ENCODE measurements at places on chromosomes 12 and 14. TPM values are rescaled to one million over a fixed set of nuclear protein-coding genes. Genes with fewer than 3 reads are reported as not detected.

Gene PUS7L
- 17.4 TPM for total RNA-seq

Gene SIX6
- not detected for total RNA-seq

Gene IQSEC3
- total RNA-seq, result not detected

DNA sequence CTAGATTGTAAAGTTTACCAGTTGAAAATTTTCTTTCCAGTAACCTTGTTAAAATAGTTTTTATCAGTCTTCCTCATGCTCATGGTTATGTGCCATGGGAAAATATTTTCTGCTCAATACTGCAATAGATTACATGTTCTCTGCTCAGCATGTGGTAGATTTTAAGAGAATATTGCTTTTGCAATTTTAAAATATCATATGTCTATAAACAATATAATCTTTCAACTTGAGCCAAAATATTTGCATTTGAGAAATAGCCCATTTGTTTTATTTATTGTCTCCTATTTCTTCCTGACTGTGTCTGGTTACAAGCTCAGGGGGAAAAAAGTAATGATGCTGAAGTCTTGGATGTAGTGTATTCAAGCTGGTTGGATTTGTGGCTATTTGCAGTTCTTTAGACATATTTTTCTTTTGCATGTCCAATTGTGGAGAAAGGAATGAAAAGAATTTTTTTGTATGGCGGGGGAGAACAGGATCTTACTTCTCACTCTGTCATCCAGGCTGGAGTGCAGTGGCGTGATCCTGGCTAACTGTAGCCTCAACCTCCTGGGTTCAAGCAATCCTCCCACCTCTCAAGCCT, 342.6 kb upstream of the NAV3 start:
- no peak for DNase-seq

GRCh38 chr12:71767183-71767582, 12.5 kb downstream of the RAB21 start:
- no peak for DNase-seq
